A673 (cell line): ENCODE measurements at places on chromosomes 12 and 14. TPM values are rescaled to one million over a fixed set of nuclear protein-coding genes. Genes with fewer than 3 reads are reported as not detected.

DNA sequence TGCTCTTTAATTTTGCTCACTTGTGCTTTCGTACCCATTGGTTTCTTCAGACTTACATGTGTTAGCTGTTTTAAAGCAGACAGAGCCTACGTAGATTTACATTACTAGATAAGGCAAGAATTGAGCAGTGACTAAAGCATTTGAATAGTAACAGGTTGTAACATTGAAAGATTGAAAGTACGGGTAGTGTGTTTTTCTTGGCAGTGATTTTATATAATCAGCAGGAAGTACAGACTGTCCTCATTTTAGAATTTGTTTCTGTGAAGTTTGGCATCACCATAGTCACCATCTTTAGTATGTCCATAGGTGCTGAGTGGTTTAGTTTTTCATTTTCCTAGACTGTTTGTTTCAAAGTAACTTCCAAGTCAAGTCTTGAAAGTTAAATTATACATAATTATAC lies 14.0 kb downstream of the RTRAF start:
- no peak for DNase-seq
- no peak overlapping the region for H3K4me3 ChIP-seq
- no peak overlapping the region for H3K27ac ChIP-seq

GRCh38 chr12:2187195-2187945 lies 134.6 kb downstream of the CACNA1C start:
- DNase-seq: no peak
- H3K27ac ChIP-seq: no peak overlapping the region
- peaks cover 3% of the 10 kb centered on the region for H3K4me1 ChIP-seq

Gene CCDC184
- total RNA-seq: 0.63 and 0.69 TPM in 2 replicates

DNA sequence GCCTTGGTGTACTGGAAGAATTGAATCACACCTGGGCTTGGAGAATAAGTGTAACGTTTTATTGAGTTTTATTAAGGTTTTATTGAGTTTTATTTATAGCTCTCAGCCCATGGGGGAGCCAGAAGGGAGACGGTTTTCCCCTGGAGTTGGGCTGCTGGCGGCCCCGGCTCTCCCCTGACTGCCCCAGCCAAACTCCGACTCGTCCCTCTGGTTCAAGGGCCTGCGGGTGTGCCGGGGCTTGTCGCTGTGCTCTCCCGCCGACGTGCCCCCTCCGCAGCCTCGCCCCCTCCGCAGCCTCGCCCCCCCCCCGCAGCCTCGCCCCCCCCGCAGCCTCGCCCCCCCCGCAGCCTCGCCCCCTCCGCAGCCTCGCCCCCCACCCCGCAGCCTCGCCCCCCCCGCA lies 326.1 kb upstream of the RTL1 start:
- no peaks in the 10 kb centered on the region for H3K27me3 ChIP-seq
- no peak overlapping the region for H3K4me3 ChIP-seq
- no peak for DNase-seq
- no peaks in the 10 kb centered on the region for H3K4me1 ChIP-seq
- H3K27ac ChIP-seq: no peak overlapping the region
- no peaks in the 10 kb centered on the region for H3K36me3 ChIP-seq

DNA sequence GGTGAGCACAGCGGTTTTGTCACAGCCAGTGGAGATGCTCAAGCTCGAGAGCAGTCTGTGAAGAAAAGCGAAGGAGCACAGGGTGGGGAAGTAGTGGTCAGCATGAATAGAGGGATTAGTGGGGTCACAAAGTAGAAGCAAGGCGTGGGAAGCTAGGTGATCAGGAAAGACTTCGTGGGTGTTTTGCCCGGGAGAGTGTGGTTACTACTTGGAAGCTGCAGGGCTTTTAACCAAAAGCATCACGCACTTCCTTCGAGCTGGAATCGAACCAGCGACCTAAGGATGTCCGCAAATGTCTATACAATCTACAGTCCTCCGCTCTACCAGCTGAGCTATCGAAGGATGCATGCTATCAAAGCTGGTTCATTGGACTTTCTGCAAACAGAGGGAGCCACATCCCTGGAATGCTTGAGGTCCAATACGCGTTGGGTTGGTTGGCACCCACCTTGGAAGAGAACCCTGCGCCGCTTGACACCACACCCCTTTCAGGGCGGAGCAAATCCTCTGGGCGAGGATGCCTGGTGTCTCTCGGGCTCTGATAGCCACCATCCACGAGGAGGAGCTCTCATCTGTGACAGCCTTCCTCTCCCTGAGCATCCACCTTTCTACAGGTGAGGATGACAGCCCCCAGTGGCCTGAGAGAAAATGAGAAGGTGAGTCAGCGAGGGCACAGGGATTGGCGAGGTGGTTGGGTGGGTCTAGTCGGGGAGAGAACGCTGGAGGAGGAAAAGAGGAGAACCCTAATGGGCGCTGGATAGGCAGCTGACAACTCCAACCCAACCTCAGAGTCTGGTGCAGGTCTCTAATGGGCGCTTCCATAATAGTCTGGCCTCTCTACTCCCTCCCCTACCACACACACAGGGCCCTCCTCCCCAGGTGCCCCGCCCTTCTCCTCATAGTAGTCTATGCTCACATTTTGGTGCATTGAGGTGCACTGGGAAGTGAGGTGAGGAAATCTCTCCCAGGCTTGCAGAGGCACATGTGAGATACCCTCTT lies 16.0 kb upstream of the OR6S1 start:
- DNase-seq: peak; percentile 39
- H3K4me3 ChIP-seq: no peak overlapping the region
- no peaks in the 10 kb centered on the region for H3K4me1 ChIP-seq
- peaks cover 33% of the 10 kb centered on the region for H3K27me3 ChIP-seq

- H3K27me3 ChIP-seq: no peaks in the 10 kb centered on the region
- H3K4me1 ChIP-seq: peaks cover 43% of the 10 kb centered on the region
- H3K27ac ChIP-seq: no peak overlapping the region
- no peak for DNase-seq
These were observed 12.9 kb downstream of the VPS37B start for GRCh38 chr12:122882908-122883558.

GRCh38 chr14:68000511-68000910 lies 180.9 kb downstream of the RAD51B start:
- H3K36me3 ChIP-seq: no peaks in the 10 kb centered on the region

Gene GLTP
- 20.2 and 20.7 TPM in 2 replicates for total RNA-seq

DNA sequence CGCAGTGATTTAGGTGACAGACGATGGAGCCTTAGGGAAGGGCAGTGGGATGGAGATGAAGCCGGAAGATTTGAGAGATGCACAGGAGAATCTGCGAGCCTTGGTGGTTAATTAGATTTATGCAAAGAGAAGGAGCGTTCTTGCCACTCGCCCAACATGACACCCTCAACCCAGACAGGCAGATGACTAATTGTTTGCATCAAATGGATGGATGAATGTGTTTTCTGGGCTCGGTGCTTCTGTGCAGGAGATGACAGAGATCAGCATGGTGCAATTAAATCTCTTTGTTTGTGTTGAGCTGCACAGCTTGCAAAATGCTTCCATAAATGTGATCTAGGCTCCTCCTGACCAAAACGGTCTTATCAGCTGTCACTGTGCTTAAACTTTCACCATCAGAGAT lies 202.3 kb upstream of the PRMT8 start:
- H3K36me3 ChIP-seq: no peaks in the 10 kb centered on the region
- H3K27me3 ChIP-seq: no peaks in the 10 kb centered on the region
- no peak overlapping the region for H3K4me3 ChIP-seq
- H3K4me1 ChIP-seq: peaks cover 19% of the 10 kb centered on the region
- H3K27ac ChIP-seq: no peak overlapping the region

- no peaks in the 10 kb centered on the region for H3K36me3 ChIP-seq
- H3K4me3 ChIP-seq: no peak overlapping the region
- DNase-seq: peak; percentile 42
- H3K27me3 ChIP-seq: no peaks in the 10 kb centered on the region
These were observed 143.8 kb downstream of the MED13L start for GRCh38 chr12:116133636-116134214.

GRCh38 chr14:78593949-78594348 lies 423.8 kb downstream of the NRXN3 start:
- no peak for DNase-seq
- H3K27me3 ChIP-seq: peaks cover 4% of the 10 kb centered on the region
- no peaks in the 10 kb centered on the region for H3K36me3 ChIP-seq
- no peak overlapping the region for H3K4me3 ChIP-seq
- H3K27ac ChIP-seq: no peak overlapping the region
